ENCODE measurements at places on chromosomes 12 and 14. TPM values are rescaled to one million over a fixed set of nuclear protein-coding genes. Genes with fewer than 3 reads are reported as not detected.

- no peaks in the 10 kb centered on the region for H3K4me1 ChIP-seq
- H3K4me3 ChIP-seq, result no peak overlapping the region
- no peak for DNase-seq
- H3K36me3 ChIP-seq, result no peaks in the 10 kb centered on the region
- no peak overlapping the region for H3K27ac ChIP-seq
Measured at GRCh38 chr14:91277546-91278382, 33.3 kb upstream of the GPR68 start.

The NOXRED1 gene
- total RNA-seq, result 0.72 TPM

DNA sequence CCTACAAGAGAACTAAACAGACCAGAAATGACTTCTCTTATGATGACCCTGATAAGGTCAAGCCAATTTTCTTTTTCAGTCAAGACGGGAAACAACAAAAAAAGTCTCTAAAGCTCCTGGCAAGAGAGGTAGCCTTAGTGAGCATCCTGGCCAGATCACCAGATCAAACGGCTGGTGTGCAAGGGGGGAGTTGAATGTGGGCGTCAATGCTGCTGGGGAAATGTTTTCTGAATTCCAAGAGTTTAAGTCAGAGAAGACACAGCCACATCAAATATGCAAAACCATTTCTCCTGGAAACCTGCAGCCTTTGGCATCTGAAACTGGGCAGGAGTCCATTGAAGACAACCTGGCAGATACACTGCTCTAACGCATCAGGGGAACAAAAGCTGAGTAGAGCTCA is 16.0 kb upstream of the SELPLG start:
- peak; percentile 97 for DNase-seq
- H3K27ac ChIP-seq, result peak overlapping the region; percentile 89
- peaks cover 82% of the 10 kb centered on the region for H3K36me3 ChIP-seq
- no peaks in the 10 kb centered on the region for H3K27me3 ChIP-seq
- H3K4me1 ChIP-seq, result peaks cover 36% of the 10 kb centered on the region

The TMEM63C gene
- 11.3 TPM for total RNA-seq

DNA sequence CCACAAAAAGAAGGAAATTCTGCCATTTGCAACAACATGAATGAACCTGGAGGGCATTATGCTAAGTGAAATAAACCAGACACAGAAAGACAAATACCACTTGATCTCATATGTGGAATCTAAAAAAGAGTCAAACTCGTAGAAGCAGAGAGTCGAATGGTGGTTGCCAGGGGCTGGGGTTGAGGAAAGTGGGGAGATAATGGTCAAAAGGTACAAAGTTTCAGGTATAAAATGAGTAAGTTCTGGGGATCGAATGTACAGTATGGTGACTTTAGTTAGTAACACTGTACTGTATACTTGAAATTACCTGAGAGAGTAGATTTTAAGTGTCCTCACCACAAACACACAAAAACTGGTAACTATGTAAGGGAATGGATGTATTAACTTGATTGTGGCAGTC is 129.4 kb downstream of the PPM1H start:
- no peaks in the 10 kb centered on the region for H3K36me3 ChIP-seq
- H3K27me3 ChIP-seq, result no peaks in the 10 kb centered on the region
